ENCODE measurements at places on chromosomes 1 and 21.

DNA sequence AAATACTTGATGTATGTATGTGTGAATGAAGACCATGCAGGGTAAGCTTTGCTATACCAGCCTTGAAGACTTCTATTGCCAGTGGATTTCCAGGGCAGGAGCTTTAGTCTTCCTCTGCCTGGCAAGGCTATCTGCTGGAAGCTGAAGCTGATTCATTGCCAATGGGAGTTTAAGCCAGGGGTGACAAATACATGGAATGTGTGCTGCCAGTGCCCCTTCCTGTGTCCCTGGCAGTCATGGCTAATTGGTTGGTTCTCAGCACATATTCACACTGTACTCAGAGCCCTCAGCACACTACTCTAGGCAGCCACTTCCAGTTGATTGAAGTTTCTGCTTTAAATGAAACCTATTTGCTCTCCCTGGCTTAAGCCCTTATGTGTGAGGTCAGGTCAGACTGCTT lies 1.5 kb downstream of the ZSCAN20 start:
- no peak for DNase-seq

DNA sequence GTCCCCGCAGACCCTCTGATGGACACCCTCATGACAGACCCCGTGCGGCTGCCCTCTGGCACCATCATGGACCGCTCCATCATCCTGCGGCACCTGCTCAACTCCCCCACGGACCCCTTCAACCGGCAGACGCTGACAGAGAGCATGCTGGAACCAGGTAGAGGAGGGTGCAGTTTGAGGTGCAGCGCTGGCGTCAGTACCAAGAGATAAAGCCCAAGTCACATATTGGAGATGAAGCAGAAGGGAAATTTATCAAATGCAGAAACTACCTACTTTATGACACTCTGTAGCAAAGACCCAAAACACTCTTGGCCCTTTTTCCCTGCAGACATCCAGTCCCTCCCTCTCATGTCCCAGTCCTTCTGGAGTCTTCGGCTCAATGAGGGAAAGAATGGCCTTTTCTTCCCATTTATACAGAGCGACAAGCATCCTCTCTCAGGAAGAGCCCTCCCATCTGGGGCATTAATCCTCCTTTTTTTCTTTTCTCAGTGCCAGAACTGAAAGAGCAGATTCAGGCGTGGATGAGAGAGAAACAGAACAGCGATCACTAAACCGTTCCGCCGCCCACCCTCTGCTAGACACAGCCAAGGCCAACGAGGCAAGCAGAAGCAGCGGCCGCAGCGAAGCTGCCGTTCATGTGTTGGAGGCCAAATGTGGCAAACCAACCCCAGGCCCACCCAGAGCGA lies 30.8 kb upstream of the KIF1B start:
- DNase-seq: no peak

GRCh38 chr1:51218570-51218969 lies 17.5 kb upstream of the RNF11 start:
- no peak for DNase-seq

DNA sequence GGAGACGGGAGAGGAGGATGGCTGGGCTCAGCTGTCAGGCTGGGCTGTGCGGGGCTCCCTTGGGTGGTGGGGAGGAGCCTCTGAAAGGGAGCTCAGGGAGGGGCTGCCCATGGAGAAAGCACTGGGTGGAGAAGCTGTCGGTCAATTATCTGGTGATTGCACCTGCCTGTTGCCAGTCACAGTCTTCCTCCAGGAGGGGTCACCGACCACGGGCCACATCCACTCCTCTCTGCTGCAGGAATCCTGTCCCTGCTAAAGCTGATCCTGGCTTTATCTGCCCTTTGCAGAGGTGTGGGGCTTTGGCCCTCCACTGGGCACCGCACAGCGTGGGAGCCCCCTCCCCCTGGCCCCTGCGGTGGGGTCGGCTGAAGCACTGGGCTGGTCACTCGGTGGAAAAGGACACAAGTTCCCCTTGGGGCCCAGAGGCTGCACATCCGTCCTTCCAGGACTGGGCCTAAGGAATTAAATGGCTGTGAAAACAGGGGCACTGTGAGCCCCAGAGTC lies 21.8 kb upstream of the COL18A1 start:
- no peak for DNase-seq

- peak; percentile 95 for DNase-seq
These were observed at the start of gene STK40 for GRCh38 chr1:36385410-36386264. Gene STK40 (minus strand): TSS chr1:36385924. CDS start chr1:36361332, 24,592 bp downstream.

DNA sequence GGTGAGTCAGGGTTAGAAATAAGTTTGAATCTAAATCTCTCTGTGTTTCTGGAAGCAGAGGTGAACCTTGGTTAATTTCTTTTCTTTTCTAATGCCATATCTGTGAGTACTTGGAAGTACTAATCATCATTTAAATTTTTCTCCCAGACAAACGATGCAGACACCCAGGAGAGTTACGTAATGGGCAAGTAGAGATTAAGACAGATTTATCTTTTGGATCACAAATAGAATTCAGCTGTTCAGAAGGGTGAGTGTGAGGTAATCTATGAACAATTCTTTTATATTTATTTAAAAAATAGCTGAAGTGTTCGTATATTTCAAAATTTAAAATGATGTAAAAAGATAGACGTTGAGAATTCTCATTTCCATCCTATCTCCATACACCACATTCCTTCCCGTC lies 11.2 kb downstream of the C4BPA start:
- no peak for DNase-seq

All from AG20443 (cell line).